Adrenal gland (tissue), 19 donors: ENCODE measurements at places on chromosomes 6 and 20.
A peak's percentile ranks its signal among the peaks of the same experiment; 100 is the strongest.

- DNase-seq = peak; percentile 64
These were observed 103.1 kb upstream of the SPACA1 start for GRCh38 chr6:87944541-87944954.

DNA sequence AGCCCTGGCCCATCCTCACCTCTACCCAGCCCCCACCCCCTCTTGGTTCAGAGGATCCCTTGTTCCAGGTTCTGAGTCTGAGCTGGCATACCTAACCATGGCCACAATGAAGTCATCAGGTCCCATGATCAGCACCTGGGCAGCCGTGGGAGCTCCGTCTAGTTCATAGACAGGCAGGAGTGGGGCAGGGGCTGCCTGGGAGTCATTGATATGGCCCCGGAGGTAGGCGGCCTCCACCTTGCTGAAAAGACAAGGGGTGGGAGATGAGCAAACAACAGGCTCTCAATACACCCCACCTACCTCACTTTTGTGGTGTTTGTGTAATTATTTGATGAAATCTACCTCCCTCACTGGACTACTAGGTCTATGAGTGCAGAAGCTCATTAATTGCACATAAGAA is 20.4 kb downstream of the GGT7 start:
- DNase-seq = no peak

- DNase-seq = no peak
These were observed 41.5 kb downstream of the SNRNP48 start for GRCh38 chr6:7631466-7631865.

DNA sequence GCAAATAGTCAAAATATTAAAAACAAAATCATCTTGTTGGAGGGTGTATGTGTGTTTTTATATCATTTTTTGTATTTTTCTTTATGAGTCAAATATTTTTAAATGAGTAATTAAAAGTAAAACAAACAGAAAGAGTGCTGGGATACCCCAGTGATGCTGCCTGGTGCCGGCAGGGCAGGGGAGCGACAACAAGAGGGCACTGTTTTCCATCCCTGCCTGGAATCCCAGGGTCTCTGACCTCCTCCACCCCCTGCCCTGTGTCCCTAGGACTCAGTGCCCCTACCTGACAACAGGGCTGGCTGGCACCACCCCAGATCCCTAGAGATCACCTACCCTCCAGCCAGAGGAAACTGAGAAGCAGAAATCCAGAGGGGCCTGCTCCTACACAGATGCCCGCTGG is 41.9 kb upstream of the HMGA1 start:
- DNase-seq = no peak

GRCh38 chr20:17838921-17839320 is 129.7 kb downstream of the SNX5 start:
- DNase-seq = no peak

DNA sequence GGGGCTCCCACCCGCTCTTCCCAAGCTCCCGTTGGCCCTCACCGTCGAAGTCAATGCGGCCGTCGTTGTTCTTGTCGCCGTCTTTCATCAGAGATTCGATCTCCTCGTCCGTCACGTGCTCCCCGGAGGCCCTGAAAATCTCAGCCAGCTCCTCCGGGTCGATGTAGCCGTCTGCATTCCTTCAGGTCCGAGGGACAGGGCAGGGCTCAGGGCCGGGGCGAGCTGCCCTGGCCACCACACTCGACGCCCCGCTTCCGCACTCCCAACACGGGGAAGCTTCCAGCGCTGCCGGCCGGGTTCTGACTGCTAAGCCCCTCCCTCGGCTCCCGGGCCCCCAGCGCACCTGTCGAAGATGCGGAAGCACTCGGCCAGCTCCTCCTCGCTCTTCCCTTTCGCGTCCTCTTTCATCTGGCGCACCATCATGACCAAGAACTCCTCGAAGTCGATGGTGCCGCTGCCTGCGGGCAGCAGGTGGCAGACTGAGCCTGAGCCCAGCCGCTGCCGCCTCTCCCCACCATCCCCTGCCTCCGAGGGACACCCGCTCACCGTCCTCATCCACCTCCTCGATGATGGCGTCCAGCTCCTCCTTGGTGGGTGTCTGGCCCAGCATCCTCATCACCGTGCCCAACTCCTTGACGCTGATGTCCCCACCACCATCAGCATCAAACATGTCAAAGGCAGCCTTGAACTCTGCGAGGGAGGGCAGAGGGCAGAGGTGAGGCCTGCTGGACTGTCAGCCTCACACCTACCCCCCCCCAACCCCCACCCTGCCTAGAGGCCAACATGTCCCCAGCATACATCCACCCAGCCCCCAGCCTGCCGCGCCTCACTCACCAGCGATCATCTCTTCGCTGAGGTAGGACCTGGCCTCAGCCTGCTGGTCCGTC is 2.9 kb downstream of the TNNC2 start:
- DNase-seq = peak; percentile 76

- DNase-seq = no peak
These were observed 113.3 kb downstream of the TMEM242 start for GRCh38 chr6:157209865-157210530.

DNA sequence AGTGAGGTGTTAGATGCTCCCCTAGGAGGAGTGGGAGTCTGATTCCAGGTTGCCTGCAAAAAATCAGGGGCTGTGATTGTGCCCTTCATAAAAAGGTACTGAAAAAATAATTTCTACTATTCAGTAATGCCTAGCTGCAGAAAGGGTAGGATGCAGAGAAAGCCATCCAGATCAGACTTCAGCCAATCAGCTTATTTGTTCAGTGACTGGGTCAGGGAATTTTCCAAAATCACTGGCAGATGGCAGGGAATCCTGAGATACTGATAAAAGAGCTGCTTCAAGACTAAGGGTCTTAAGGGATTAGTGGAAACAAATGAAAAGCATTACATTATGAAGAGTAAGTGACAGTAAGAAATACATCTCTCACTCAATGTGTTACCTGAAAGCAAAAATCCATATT is 42.8 kb upstream of the MTRF1L start:
- no peak for DNase-seq

DNA sequence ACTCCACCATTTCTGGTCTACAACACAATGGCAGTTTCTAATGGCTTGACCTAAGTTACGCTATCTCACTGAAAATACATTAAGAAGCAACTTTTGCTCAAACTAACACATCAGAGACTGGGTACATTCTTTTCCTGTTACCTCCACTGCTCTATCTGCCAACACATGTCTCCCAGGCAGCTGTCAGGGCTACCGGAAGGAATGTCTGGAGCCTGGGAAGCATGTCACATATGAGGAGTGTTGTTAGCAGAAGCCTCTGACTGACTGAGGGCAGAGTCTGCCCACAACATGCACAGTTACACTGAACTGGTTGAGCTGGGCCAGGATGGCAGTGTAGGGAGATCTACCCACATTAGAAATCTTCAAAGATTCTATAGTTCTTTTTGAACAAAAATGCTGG is 264.5 kb downstream of the KIF16B start:
- no peak for DNase-seq

- no peak for DNase-seq
These were observed 107.3 kb upstream of the SNX9 start for GRCh38 chr6:157715728-157716164.

- DNase-seq = no peak
These were observed 98.0 kb downstream of the ERMARD start for GRCh38 chr6:169849396-169849795.

- DNase-seq = no peak
These were observed 46.8 kb downstream of the B4GALT5 start for GRCh38 chr20:49666911-49667310.

DNA sequence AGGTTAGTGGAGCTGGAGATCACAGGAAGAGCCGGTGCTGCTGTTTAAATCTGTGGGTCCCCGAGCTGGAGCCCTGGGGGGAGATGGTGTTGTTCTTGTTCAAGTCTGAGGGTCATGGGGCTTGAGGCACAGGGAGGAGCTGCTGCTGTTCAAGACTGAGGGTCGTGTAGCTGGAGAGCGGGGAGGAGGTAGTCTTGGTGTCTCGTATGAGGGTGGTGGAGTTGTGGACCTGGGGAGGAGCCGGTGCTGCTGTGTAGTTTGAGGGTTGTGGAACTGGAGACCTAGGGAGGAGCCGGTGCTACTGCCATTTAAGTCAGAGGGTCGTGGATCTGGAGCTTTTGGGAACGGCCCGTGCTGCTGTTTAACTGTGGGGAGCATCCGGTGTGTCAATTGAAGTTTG is 112.2 kb upstream of the SULF2 start:
- no peak for DNase-seq

GRCh38 chr6:144730088-144730645 is 445.0 kb downstream of the UTRN start:
- DNase-seq = no peak

DNA sequence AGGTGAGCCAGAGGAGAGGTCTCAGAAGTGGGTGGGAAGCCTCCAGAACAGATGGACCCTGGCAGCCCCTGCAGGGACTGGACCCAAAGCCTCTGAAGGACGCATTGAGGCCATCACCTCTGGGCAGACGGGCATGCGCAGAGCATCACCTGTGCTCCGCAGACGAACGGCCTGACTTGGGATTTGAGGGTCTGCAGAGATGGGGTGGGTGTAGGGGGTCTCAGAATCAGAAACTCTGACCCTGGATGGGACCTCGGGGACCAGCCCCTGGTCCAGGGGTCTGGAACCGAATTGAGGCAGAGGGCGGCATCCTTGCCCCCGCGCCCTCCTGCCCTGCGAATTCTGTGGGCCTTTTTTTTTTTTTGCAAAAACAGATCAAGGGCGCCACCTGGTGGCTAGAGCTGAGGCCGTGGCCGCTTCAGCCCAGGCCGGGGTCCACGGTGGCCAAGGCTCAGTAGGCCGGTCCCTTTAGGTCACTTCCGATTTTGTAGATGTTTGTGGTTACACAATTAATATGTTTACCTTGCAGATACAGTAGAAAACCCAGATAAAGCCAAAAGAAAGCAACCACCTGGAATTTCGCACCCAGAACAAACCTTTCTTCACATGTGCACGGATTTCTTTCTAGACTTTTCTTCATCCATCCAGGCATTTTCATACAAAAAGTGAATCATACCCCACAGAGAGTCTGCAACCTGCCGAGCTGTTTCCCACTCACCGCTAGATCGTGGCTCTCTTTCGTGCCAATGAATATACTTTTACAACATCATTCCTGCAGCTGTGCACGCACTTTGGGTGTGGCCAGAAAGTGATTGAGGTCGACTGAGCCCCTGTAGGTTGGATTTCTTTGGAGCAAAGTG is 25.9 kb downstream of the ZBP1 start:
- peak; percentile 70 for DNase-seq

GRCh38 chr6:32761072-32761471 is 2.3 kb downstream of the HLA-DQB2 start:
- no peak for DNase-seq

- DNase-seq = peak; percentile 59
These were observed 58.2 kb upstream of the TRAF3IP2 start for GRCh38 chr6:111663692-111664564.

DNA sequence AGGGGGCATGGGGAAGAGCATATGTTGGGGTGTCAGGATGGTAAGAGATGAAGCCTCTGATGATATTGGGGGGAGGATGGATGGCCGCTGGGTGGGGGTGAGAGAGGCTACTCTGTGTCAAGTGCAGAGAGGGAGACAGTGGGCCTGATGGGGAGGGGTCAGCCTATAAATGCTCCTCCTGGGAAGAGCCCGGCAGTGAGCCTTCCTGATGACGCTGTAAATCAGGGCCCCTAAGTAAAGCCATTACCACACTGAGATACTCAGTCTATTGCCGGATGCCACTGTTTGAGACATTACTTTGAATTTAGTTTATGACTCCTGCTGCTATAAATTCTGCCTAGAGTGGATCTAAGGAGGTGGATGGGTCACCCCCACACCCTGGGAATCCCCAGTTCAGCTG is 28.1 kb downstream of the LRFN2 start:
- DNase-seq = no peak

DNA sequence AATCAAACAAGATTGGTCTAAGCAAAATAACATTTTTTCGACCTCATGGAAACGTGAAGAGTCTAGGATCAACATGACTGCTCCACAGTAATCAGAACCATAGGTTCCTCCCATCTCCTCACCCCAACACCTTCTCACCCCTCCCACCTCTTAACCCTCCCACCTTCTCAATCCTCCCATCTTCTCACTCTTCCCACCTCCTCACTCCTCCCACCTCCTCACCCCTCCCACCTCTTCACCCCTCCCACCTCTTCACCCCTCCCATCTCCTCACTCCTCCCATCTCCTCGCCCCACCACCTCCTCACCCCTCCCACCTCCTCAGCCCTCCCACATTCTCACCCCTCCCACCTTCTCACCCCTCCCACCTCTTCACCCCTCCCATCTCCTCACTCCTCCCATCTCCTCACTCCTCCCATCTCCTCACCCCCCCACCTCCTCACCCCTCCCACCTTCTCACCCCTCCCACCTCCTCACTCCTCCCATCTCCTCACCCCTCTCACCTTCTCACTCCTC is 567.4 kb downstream of the C6orf118 start:
- DNase-seq = no peak

GRCh38 chr6:8435093-8435844 is at the start of gene SLC35B3:
Gene SLC35B3, minus strand, starts transcription at chr6:8435545.
- peak; percentile 96 for DNase-seq

DNA sequence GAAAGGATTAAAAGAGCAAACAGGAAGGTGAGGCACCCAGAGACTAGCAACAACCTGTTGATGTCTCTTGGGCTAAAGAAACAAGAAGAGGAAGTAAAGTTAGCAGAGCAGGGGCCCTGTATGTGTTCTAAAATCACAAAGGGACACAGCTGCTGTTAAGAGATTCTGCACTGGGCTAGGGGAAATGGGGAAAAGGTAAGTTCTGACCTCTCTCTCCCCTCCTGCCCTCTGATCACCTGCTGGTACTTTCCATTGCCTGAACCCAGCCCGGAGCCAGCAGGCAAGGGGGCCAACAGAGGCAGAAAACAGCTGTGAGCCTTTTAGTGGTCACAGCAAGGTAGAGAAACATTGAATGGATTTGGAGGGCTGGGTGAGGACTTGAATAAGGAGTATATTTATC is 13.5 kb upstream of the CNR1 start:
- DNase-seq = no peak

GRCh38 chr6:14559746-14560536 is 442.4 kb downstream of the CD83 start:
- DNase-seq = no peak

- no peak for DNase-seq
These were observed 1.3 kb downstream of the ABHD16A start for GRCh38 chr6:31701666-31702404.

DNA sequence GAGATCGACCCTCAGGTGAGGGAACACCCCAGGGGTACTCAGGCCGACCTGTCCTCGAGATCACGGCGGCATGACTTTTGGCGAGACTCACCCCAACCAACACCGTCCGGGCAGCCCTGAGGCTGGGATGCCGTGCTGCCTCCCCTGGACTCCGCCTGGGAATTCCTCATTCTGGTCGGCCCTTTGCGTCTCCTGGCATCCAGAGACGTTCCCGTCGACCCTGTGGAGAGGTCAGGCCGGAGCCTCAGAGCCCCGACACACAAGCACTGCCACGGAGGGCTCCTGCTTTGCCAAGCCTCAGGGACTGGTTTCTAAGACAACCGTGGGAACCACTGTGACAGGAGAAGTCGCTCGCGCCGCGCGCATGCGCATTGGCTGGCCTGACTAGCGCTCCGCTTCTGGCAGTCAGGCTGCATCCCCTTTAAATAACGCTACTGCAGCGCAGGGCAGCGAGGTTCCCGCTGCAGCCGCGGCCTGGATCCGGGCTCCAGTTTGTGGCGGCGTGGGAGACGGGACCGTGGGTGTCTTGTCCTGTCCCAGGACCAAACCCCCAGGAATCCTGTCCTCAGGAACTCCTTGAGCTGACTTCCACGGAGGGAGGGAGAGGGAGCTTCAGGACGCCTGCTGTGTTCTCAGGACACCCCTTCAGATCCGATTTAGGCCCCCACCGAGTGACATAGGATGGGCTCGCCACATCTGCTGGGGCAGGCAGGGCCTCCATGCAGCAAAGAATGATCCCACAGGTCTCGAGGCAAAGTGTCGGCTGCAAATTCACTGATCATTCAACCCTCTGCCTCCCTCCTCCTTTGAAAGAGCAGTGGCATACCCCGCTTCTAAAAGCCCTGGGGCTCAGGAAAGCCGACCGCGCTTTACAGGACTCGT is 163.2 kb upstream of the ZNF337 start:
- peak; percentile 73 for DNase-seq
